ENCODE measurements at places on chromosomes 12 and 14.
A peak's percentile ranks its signal among the peaks of the same experiment; 100 is the strongest.

GRCh38 chr14:72451054-72451972 lies 442.6 kb downstream of the DPF3 start:
- DNase-seq, result no peak

- no peak for DNase-seq
Measured at GRCh38 chr12:121970581-121971300, 50.9 kb upstream of the BCL7A start.

GRCh38 chr14:75454963-75455546 lies 27.2 kb downstream of the JDP2 start:
- peak; percentile 79 for DNase-seq

DNA sequence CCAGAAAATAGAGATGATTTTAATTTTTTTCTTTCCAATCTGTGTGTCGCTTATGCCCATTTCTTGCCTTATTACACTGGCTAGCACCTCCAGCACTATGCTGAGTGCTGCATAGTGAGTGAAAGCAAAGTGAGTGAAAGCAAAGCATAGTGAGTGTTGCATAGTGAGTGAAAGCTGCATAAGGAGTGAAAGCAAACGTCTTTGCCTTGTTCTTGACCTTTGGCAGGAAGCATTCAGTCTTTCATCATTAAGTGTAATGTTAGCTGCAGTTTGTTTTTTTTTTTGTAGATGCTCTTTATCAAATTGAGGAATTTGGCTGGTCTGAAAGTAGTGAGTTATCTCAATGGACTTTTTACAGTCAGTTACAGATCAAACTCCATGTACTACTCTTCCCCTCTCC lies 6.9 kb upstream of the CORO1C start:
- DNase-seq, result no peak

DNA sequence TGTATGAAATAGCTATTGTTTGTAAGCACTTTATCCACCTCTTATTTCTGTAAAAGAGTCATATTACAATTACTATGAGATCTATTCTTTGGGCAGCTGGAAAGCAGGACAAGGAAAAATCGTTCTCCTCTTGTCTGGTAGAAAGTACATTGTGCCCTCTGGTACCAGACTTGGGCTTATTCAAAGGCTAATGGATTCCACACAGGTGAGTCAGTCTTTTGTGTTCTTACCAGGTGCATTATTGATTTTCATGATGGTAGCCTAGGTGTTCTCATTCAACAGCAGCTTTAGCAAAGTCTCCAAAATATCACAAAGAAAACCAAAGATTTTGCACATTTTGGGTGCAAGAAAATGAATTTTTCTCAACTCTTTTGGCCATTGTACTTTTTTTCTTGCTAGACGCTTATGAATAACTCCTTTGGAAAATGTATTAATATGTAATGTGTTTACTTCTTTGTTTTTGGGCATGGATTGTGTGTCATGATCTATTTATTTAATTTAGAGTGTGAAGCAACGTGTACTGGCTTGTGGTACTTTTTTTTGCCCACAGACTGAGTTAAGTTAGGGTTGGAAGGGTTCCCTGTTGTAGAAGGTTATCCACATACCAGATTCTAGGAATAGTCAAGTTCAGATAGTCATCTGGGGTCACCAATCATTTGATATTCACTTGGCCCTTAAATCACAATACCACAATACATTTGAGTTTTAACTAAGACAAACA lies 26.2 kb downstream of the MNAT1 start:
- DNase-seq, result no peak

DNA sequence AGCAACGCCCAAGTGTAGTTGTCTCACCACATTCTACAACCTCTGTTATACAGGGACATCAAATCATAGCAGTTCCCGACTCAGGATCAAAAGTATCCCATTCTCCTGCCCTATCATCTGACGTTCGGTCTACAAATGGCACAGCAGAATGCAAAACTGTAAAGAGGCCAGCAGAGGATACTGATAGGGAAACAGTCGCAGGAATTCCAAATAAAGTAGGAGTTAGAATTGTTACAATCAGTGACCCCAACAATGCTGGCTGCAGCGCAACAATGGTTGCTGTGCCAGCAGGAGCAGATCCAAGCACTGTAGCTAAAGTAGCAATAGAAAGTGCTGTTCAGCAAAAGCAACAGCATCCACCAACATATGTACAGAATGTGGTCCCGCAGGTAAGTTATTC lies 123.0 kb downstream of the ARID2 start:
- no peak for DNase-seq

- peak; percentile 27 for DNase-seq
Measured at GRCh38 chr12:176321-177181, 37.4 kb downstream of the SLC6A12 start.

DNA sequence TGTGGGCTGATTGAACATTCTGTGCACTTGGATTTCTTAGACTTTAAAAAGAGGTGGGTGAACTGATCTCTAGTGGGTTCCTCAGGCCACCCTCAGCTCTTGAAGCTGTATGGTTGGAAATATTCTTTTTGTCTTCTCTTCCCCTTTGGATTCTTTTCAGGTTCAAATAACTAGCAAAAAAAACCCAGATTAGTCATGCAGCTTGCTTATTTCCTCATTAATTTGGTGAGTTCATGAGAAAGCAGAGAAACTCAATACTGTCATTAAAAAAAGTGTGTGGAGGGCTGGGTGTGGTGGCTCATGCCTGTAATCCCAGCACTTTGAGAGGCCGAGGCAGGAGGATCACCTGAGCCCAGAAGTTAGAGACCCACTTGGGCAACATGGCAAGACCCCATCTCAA lies 183.4 kb downstream of the ESR2 start:
- peak; percentile 16 for DNase-seq

- DNase-seq, result peak; percentile 75
Measured at GRCh38 chr12:6326316-6327228, 15.3 kb downstream of the TNFRSF1A start.

DNA sequence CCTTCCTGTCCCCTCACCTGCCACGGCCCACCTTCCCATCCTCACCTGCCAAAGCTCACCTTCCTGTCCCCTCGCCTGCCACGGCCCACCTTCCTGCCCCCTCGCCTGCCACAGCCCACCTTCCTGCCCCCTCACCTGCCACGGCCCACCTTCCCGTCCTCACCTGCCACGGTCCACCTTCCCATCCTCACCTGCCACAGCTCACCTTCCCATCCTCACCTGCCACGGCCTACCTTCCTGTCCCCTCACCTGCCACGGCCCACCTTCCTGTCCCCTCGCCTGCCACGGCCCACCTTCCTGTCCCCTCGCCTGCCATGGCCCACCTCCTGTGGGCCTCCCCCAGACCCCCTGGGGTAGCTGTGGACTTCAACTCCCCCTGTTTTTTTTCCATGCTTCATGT lies 48.8 kb upstream of the GPR68 start:
- no peak for DNase-seq

- peak; percentile 31 for DNase-seq
Measured at GRCh38 chr12:86774841-86775388, 518.7 kb upstream of the MGAT4C start.

- peak; percentile 82 for DNase-seq
Measured at GRCh38 chr12:55927588-55928502, at the start of gene PYM1. Gene PYM1, minus strand, starts transcription at chr12:55927894. Its CDS starts 133 bp downstream, at chr12:55927761.

DNA sequence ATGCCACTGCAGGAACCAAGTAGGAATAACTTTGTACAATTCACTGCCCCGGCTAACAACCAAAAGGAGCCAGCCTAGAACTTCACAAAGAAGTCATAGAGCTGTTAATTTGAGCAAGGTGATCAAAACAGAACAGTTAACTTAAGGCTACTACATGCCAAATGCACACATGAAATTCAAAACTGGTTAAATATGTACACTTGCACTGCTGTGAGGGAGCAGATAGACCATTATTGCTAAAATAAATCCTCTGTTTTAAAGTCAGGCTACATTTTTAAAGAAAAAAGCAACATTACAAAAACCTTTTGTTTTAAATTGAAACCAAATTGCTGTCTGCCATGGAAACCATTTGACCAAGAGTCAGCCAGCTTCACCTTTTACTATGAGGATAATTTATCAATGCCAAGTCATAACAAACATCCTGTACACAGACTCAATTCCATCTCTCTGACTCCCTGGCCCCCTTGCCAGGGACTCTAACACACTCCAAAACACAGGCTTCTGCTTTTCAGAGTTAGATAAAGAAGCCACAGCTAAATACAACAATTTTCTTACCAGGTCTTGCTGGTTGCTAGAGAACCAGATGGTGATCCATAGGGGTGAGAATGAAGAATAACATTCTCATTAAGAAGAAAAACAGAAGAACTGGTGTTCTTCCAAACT lies 84.0 kb downstream of the LRP6 start:
- DNase-seq, result peak; percentile 57

DNA sequence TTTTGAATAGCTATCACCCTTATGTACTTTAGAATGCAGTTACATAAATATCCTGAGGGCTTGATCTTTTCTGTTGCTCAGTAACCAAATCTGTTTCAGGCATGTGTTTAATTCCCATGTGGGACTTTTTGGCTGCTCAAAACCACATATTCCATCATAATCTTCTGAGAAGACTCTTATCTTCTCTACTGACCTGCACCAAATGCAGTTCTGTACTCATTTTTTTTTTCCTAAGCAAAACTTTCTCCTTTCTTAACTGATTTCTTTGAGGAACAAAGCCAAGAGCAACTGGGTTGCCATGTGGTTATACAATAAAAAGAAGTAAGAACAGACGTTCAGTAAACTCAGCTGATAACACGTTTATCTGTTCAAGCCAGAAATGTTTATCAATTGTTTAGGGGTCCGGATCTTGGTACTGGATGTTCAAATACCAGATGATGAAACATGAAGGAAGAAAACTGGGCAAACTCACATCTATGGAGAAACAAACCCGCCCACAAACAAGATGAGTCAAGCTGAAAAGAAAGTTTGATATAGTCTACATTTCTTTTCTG lies 50.1 kb downstream of the TMEM132C start:
- peak; percentile 11 for DNase-seq

DNA sequence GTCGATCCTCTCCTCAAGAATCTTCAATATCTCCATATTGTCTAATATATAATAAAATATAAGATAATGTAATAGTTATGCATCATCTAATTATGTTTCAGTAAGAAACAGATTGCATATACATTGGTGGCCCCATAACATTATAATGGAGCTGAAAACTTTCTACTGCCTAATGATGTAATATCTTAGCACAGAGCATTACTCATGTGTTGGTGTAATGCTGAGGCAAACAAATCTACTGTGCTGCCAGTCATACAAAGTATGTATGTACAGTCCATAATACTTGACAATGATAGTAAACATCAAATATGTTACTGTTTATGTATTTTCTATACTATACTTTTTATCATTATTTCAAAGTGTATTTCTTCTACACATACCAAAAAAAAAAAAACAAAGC lies 128.7 kb downstream of the CPNE8 start:
- peak; percentile 18 for DNase-seq

GRCh38 chr14:95037273-95037672 lies 120.1 kb downstream of the DICER1 start:
- DNase-seq, result no peak

DNA sequence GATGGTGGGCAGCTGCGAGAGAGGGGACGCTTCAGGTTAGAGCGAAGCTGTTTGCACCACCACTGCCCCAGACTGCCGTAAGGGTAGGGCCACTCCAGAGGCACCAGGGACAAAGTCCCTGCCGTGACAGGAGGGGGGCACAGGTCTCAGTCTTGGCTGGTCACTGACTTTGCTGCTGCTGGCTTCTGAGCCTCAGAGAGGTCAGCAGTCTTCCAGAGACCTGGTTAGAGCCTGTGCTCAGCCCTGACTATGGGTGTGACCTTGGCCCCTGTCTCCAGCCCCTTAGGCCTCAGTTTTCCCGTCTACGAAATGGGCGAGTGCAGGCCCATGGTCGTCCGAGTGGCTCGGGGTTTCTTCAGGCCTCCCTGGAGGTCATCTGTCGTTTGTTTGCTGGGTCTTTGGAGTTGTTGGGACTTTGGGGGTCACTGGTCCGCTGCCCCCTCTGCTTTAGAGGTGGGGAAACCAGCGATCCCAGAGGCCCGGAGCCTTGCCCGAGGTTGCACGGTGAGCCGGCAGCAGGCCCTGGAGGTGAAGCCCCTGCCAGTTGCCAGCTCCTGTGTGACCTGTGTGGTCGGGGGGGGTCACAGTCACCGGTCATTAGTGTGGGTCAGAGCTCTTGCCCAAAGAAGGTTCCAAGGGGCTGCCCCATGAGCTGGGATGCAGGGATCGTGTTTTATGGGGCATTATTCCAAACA lies 15.3 kb downstream of the MEG3 start:
- no peak for DNase-seq

GRCh38 chr12:114982760-114983159 lies 298.8 kb upstream of the TBX3 start:
- DNase-seq, result peak; percentile 25

DNA sequence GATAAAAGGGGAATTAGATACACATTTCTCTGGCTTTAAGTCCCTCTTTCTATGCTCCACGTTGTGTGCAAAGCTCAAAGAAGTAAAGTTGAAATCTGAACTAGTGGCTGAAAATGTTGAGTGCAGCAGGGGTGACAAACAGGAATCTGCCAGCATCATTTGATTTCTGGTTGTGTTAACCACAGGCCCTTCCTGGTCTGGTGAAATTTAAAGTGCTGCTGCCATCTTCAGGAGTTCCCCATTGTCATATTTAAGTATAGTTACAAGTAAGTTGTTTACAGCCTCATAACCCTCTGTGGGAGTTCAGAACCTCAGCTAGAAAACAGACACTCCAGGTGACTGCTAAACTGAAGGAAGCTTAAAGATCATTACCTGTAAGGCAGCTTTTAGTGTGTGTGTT lies 90.9 kb upstream of the CCDC196 start:
- DNase-seq, result no peak

DNA sequence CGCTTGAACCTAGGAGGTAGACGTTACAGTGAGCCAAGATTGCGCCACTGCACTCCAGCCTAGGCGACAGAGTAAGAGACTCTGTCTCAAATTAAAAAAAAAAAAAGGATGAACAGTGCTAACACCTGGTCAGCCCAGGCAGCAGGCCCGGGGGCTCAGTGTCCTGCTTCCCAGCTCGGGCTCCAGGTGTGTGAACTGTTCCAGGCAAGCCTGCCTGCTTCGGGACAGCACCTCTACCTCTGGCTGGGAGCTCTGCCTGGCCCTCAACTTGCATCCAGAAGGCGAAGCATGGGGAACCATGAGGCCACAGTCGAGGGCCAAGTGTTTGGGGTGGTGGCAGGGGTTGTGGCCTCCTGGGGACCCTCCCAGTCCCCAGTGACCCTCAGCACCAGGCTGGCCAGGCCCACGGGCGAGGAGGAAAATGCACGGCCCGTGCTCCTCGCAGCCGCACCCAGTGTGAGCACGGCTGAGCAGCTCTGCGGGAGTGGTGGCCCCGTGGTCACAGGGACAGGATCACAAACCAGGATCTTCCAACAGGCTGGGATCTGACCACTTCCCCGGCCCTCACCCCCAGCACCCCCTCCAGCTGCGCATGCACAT lies 15.5 kb downstream of the CDCA4 start:
- no peak for DNase-seq

- DNase-seq, result no peak
Measured at GRCh38 chr12:118103201-118103600, 610 bp downstream of the VSIG10 start.

- no peak for DNase-seq
Measured at GRCh38 chr12:132886529-132887477, 602 bp downstream of the CHFR start.
